GM03348 (cell line): ENCODE measurements at places on chromosomes 1 and 21.

- no peak for DNase-seq
Observed at GRCh38 chr1:16158025-16158424, 2.2 kb upstream of the EPHA2 start.

GRCh38 chr1:6285336-6285735 is 24.4 kb upstream of the GPR153 start:
- no peak for DNase-seq

DNA sequence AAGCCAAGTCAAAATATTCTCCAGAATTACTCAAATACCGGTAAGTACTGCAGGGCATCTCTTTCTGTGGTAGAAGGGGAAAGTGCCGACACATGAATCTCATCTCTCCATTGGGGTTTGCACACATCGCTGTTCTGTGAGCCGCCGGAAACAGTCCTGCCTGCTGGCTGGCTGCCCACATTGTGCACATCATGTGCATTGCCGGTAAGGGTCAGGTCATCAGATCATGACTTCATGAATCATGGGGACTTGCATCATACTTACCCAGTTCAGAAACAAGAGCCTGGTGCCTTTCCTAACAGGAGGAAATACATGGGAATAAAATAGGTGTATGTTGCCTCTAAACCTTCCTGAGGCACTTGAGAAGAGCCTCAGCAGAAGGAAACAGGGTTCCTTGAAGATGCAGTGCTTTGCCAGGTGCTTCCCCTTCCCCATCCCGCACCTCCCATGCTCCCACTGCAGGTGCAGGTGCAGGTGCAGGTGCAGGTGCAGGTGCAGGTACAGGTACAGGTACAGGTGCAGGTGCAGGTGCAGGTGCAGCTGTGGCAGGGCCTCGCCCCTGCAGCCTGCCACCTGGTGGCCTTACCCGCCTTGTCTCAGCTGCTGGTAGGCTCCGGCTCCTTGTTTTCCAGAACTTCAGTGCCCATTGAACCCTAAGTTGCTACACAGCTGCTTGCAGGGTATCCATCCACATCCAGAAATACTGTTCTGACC is 26.5 kb downstream of the GPR137B start:
- no peak for DNase-seq

DNA sequence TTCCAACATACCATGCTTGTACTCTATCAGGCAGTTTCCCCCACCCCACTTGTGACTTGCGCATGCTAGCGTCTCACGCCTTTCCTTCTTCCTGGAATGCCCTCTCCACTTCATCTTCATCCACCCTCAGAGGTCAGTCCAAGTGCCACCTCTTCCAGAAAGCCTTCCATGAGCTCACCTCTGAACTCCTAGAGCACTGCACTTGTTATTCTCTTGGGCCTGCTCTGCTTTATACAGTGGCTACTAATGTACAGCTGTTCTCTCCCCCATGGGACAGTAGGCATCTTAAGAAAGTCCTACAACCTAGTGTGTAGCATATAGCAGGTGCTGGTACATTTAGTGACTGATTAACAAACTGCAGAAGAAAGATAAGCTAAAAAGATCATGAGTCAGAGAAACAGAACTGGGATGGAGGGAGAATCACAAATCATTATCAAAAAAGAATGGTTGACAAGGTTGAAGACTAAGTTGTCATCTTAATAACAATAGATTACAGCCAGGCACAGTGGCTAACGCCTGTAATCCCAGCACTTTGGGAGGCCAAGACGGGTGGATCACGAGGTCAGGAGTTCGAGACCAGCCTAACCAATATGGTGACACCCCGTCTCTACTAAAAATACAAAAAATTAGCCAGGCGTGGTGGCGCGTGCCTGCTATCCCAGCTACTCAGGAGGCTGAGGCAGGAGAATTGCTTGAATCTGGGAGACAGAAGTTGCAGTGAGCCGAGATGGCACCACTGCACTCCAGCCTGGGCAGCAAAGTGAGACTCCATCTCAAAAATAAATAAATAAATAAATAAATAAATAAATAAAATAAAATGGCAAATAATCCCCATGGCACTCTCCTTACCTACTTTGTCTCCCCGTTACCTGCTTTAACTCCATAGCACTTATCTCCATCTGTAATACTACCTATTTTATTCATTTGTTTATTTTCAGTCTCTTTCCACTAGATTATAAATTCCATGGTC is 16.3 kb upstream of the TSPAN1 start:
- DNase-seq, result no peak

- DNase-seq, result no peak
Observed at GRCh38 chr21:42962380-42963007, 11.9 kb upstream of the PKNOX1 start.

- DNase-seq, result no peak
Observed at GRCh38 chr21:38080888-38081287, 164.6 kb upstream of the KCNJ6 start.
